ENCODE measurements at places on chromosomes 4 and X. TPM values are rescaled to one million over a fixed set of nuclear protein-coding genes. Genes with fewer than 3 reads are reported as not detected.

The RNF150 gene
- total RNA-seq = 0.25 TPM

The ZFYVE28 gene
- total RNA-seq = 2.6 TPM

The HSD17B11 gene
- total RNA-seq = 58.2 TPM

The HHIP gene
- 0.60 TPM for total RNA-seq

The SMAD1 gene
- total RNA-seq = 9.8 TPM

The CSN1S1 gene
- total RNA-seq = not detected

The WFS1 gene
- 12.5 TPM for total RNA-seq

Measured in A549 treated with Hydrocortisone at 1 μM for 4 hours (cell line).